ENCODE measurements at places on chromosomes 2 and 18.

- no peak for DNase-seq
These were observed 131.9 kb downstream of the EVA1A start for GRCh38 chr2:75428646-75429443.

DNA sequence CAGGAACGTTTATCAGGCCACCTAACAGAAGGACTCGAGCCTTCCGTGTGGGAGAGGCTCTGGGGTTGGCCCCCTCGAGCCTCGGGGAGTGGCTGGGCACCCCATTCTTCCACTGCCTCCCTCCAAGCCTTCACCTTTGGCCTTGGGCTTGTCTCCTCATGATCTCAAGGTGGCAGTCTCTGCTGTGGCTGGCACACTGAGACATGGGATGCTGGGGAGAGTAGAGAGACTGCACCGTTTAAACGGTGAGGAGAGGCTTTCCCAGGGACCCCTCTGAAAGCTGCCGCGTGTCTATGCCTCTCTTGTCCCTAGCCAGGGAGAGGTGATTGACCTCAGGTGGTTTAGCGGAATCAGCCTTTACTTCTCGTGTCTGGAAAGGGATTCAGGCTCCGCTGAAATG, 71.0 kb downstream of the DCDC2C start:
- no peak for DNase-seq

DNA sequence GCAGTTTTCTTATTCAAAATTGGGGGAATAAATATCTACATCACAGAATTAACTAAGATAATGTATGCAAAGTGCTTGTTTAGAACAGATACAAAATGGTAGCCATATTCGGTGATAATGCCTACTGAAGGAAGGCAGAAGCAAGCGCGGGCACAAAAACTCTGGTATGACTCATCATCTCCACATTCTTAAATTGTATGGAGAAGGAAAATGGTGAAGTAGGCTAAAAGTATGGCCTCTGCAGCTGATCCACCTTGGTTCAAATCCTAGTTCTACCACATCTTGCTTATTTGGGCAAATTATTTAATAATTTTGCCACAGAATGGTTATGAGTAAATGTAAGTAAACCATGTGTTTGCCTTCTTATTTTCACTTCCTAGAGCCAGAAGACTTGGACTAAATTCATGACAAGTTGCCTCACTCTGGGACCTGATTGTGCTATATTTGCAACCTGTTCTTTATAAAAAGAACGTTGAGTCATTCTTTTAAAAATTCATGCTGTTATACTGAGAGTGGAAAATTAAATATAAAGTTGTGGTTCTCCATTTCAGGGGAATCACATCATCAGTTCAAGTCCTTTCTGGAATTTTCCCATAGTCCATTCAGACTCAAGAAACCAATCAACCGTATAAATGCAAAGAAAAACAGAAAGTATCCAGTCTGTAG, 9.0 kb upstream of the CDK15 start:
- DNase-seq, result no peak

GRCh38 chr2:1550658-1551316, 137.5 kb downstream of the TPO start:
- DNase-seq, result peak; percentile 51

GRCh38 chr18:32769071-32769585, 3.7 kb downstream of the KLHL14 start:
- no peak for DNase-seq

DNA sequence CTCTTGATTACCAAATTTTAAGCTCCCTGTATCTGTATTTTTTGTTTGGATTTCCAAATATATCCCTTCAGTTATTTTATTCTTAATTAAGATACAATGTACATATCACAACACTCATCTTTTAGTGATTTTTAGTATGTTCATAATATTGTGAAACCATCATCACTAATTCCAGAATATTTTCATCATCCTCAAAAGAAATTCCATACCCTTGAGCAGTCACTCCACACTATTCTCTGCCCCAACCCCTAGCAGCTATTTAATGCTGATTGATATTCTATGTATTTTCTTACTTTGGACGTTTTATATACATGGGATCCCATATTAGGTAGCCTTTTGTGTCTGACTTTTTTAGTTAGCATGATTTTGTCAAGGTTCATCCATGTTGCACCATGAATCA, 127.4 kb upstream of the SLC8A1 start:
- DNase-seq, result no peak

DNA sequence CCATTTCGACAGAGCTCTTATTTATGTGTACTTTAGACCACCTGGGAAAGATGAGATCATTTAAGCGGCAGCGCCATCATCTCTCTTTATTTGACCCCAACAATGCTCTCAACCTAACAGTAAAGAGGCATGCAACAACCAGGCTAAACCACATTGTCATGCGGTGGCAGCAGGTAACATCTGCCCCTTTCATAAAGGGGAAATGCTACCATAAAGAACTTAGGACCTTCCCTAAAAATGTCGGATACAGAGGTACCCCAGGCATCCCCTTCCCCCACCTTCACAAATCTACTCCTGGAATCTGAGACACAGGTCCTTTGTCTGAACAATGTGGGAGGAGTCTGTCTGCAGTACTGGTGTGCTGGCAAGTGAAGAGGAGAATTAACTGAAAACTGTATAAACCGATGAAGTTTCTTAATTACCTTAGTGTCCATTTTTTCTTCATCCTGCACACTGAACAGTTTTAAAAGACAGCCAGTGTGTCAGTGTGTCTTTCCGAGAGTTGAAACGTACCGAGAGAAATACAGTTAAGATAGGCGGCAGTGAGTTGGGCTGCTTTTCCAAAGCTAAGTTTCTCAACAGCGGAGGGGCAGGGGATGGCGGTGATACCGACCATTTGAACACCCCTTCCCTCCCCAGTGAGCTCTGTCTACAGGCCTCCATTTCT, 1.9 kb downstream of the MEX3C start:
- DNase-seq, result no peak

GRCh38 chr18:41347057-41347456, 608.0 kb upstream of the PIK3C3 start:
- no peak for DNase-seq

- DNase-seq, result no peak
These were observed 2.1 kb downstream of the DOCK10 start for GRCh38 chr2:225040142-225040541.

- DNase-seq, result no peak
These were observed 45.5 kb upstream of the IHH start for GRCh38 chr2:219106251-219106650.

GRCh38 chr2:142989273-142990204, 112.1 kb downstream of the KYNU start:
- DNase-seq, result no peak

GRCh38 chr2:33354981-33355380, 121.5 kb upstream of the RASGRP3 start:
- no peak for DNase-seq
